GM04504 (cell line): ENCODE measurements at places on chromosomes 2 and 18.

DNA sequence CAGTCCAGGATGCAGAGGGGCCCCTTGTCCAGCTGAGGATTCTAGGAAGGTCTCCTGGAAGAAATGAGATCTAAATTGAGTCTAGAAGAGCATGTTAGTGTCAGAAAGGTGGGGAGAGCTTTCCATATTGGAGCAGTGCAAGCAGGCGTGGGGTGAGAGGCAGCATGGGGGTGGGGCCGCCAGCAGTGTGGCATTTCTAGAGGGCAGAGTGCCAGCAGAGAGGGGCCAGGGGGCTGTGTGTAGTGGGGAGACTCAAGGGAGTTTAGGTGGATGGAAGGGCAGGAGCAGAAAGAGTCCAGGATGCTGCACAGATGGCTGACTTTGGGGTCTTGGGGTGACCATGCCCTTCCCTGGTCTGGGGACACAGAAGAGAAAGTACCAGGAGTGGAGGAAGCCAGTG lies 2.1 kb downstream of the VIL1 start:
- DNase-seq = no peak

DNA sequence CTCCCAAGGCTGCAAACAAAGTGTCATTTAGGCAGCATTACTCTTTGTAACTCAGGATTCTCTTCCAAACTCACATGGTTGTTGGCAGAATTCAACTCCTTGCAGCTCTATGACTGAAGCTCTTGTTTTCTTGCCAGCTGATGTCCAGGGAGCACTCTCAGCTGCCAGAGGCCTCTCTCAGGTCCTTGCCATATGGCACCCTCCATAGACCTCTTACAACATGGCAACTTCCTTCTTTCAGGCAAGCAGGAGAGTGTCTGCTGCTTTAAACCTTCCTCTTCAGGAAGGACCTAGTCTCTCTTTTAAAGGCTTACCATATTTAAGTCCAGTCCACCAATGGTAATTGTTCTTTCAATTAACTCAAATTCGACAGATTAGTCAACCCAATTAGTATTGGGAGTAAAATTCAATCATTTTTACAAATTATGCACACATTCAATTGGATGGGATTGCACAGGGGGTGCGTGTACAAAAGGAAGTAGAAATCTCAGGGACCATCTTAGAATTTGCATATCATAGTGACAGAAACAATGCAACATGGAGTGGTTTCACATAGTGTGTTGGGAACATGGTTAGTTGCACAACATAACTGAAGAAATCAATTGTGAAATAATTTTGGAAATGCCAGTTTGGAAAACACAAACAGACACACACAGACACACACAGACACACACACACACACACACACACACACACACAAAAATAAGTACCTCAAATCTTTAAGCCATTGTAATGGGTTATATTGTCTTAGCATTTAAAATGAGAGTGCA lies 893.5 kb upstream of the ZEB2 start:
- DNase-seq = no peak

DNA sequence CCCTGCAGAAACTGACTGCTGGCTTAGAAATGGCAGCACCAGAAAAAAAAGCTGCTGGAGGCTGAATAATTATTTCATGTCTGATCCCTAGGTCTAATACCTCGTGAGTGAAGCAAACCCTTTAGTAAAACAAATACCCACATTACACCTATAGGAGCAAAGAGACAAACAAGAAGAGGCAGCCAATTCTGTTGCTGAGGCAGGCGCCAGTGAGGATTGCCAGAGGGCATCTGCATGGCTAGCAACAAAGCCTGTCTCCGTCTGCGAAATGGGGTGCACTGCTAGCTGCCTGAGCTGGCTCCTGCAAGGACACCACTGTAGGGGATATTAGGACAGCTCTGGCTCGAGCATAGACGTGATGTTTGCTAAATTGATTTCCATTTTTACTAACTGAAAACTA lies 509.7 kb downstream of the TDRD15 start:
- no peak for DNase-seq

DNA sequence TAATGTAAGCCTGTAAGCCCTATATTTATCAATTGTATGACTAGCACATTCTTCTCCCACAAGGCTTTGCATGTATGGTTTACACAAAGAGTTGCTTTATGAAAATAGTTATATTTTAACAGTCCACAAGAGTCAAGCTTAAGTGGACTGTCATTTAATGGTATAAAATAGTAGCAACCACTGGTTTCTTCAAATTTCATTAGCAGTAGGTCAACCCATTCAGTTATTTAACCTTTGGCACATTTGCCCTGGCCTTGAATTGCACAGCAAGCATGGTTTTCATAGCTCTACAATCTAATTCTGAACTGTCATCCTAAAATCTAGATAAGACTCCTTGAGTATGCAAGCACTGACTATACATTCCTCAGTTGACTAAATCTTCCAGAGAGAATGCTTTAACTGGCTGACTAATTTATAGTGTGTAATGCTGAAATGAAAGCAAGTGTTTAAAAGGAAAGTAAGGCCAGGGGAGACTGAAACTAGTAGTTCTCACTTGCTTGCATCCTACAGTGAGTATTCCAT lies 1.8 kb downstream of the DPP4 start:
- DNase-seq = no peak

- DNase-seq = no peak
Measured at GRCh38 chr2:122096761-122097160, 341.3 kb downstream of the TSN start.
